ENCODE measurements at places on chromosomes 2 and 18. TPM values are rescaled to one million over a fixed set of nuclear protein-coding genes. Genes with fewer than 3 reads are reported as not detected.

ZFP36L2 gene
- total RNA-seq, result 106 TPM

RAB17 gene
- 0.69 TPM for total RNA-seq

SLC9A2 gene
- total RNA-seq, result 0.18 TPM

GRB14 gene
- not detected for total RNA-seq

NRP2 gene
- 1.6 TPM for total RNA-seq

CTLA4 gene
- 30.7 TPM for total RNA-seq

MOGAT1 gene
- total RNA-seq, result not detected

SLC38A11 gene
- total RNA-seq, result not detected

ARHGEF4 gene
- total RNA-seq, result 4.3 TPM

KCNG2 gene
- total RNA-seq, result not detected

KLF7 gene
- total RNA-seq, result 10.0 TPM

MAPK4 gene
- total RNA-seq, result not detected

CFC1 gene
- total RNA-seq, result not detected

CYP1B1 gene
- 3.6 TPM for total RNA-seq

PID1 gene
- total RNA-seq, result not detected

SH2D6 gene
- 0.77 TPM for total RNA-seq

NPHP1 gene
- 1.4 TPM for total RNA-seq

SERPINB4 gene
- total RNA-seq, result not detected

IWS1 gene
- total RNA-seq, result 52.3 TPM

PLEKHH2 gene
- total RNA-seq, result 0.43 TPM

SLC14A1 gene
- 3.1 TPM for total RNA-seq

ESCO1 gene
- 23.1 TPM for total RNA-seq

THSD7B gene
- not detected for total RNA-seq

CCDC68 gene
- total RNA-seq, result not detected

LDLRAD4 gene
- 38.5 TPM for total RNA-seq

SERPINB13 gene
- not detected for total RNA-seq

FIGN gene
- not detected for total RNA-seq

TSN gene
- total RNA-seq, result 55.9 TPM

SLC5A7 gene
- total RNA-seq, result not detected

C2orf80 gene
- not detected for total RNA-seq

DES gene
- not detected for total RNA-seq

CNGA3 gene
- total RNA-seq, result not detected

CNTNAP5 gene
- not detected for total RNA-seq

CCNT2 gene
- total RNA-seq, result 30.5 TPM

EVX2 gene
- total RNA-seq, result not detected

TBR1 gene
- not detected for total RNA-seq

REG3A gene
- total RNA-seq, result not detected

GKN2 gene
- total RNA-seq, result not detected

OR6B2 gene
- not detected for total RNA-seq

ZSWIM2 gene
- not detected for total RNA-seq

ABCG8 gene
- total RNA-seq, result not detected

DNAH7 gene
- total RNA-seq, result 0.07 TPM

TMEM17 gene
- total RNA-seq, result 0.14 TPM

IL36A gene
- total RNA-seq, result not detected

REG3G gene
- total RNA-seq, result not detected

CD8B2 gene
- total RNA-seq, result 4.5 TPM

KCNIP3 gene
- not detected for total RNA-seq

GBX2 gene
- not detected for total RNA-seq

CDH20 gene
- total RNA-seq, result not detected

APCDD1 gene
- total RNA-seq, result not detected

PELI1 gene
- total RNA-seq, result 39.2 TPM

EPB41L3 gene
- not detected for total RNA-seq

SAG gene
- total RNA-seq, result not detected
